ENCODE measurements at places on chromosomes 7 and 10.

- DNase-seq, result no peak
Measured at GRCh38 chr10:88507404-88507803, 75.7 kb downstream of the RNLS start.

- DNase-seq, result no peak
Measured at GRCh38 chr7:36155811-36156361, 2.8 kb downstream of the EEPD1 start.

DNA sequence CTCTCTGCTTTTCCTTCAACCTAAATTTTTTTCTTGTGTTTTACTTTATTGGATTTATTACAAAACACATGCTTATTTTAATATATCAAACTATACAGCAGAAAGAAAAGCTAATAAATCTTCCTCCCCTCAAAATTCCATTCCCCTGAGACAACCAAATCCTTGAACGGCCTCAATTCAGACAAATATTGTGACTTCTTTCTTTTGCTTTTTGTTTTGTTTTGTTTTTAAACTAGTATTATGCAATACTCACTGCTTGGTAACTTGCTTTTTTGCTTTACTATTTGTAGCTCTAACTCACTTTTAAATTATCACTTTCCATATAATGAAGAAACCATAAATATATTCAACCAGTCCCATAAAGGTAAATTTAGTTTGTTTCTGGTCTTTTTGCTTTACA, 59.4 kb upstream of the CDK1 start:
- no peak for DNase-seq

DNA sequence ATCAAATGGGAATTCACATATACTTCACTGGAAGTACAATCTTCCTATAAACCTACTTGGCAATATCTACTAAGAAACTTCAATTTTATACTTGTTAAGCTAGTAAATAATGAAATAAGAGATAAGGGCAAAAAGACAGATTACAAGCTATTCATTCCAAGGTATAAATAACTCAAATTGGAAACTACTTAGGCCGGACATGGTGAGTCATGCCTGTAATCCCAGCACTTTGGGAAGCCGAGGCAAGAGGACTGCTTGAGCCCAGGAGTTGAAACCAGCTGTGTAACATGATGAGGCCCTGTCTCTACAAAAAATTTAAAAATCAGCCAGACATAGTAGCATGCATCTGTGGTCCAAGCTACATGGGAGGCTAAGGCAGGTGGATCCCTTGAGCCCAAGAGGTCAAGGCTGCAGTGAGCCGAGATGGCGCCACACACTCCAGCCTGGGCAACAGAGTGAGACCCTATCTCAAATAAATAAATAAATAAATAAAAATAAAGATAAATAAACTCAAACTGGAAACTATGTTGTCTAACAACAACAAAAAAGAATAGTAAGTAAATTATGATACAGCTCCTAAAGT, 37.6 kb downstream of the ARHGAP21 start:
- DNase-seq, result no peak

DNA sequence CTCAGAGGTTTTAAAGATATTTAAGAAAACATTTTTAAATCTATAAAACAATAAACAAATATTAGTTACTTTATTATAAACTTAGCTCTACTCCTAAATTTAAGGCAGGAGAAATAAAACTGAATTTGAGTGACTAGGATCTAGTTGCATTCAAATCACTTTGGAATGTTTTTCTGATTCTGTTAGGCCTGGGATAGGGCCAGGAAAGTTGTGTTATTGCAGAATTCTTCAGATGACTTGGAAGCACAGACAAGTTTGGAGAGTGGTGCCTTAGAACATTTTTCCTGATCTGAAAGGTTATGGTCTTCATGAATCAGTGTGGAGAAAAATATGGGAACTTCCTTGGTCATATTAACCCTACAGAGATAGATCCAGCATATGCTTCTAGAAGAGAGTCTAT, 15.6 kb upstream of the SLC25A13 start:
- DNase-seq, result no peak

- no peak for DNase-seq
Measured at GRCh38 chr10:77702166-77702565, 64.6 kb upstream of the KCNMA1 start.

- no peak for DNase-seq
Measured at GRCh38 chr10:50561816-50562215, 61.9 kb downstream of the SGMS1 start.

GRCh38 chr7:80623503-80624252, 14.8 kb upstream of the CD36 start:
- no peak for DNase-seq

GRCh38 chr7:50272808-50273207, 31.7 kb upstream of the IKZF1 start:
- no peak for DNase-seq

GRCh38 chr10:116324951-116325635, 845 bp downstream of the CCDC172 start:
- no peak for DNase-seq

DNA sequence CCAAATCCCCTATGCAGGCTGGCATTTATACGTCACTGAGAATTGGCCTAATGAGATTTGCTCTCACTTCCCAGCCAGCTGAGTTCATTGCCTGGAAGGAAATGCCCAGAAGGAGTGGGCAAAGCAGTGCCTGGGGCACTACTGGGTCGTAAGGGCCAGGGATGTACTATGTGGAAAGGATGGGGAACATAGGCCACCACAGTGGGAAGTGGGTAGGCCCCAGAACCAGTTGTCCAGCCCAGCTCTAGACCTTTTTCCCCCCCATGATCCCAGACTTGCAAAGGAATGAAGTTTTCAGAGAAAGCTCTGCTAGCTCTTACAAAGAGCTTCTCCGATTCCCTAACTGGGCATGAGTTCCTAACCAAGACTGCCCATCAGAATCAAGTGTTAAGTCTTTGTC, 13.9 kb downstream of the TRPV5 start:
- DNase-seq, result no peak

- no peak for DNase-seq
Measured at GRCh38 chr10:120948889-120949608, 97.9 kb downstream of the WDR11 start.

DNA sequence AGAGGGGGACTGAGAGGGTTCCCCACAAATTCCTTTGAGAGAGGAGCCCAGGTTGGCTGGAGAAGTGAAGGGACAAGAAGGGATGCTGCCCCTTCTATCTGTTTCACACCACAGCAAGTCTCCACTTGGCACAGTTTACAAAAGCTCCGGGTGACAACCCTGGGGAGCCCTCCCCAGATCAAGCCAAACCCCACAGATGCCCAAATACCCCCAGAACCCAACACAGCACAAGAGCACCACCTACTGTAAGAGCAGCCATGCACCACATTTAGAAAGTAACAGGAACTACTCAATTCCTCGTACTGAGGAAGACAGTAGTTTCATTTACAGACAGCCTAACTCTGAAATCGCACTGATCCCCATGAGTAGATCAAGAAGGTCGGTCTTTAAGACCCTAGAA, 67.8 kb upstream of the ATP6V0A4 start:
- DNase-seq, result peak; percentile 13

DNA sequence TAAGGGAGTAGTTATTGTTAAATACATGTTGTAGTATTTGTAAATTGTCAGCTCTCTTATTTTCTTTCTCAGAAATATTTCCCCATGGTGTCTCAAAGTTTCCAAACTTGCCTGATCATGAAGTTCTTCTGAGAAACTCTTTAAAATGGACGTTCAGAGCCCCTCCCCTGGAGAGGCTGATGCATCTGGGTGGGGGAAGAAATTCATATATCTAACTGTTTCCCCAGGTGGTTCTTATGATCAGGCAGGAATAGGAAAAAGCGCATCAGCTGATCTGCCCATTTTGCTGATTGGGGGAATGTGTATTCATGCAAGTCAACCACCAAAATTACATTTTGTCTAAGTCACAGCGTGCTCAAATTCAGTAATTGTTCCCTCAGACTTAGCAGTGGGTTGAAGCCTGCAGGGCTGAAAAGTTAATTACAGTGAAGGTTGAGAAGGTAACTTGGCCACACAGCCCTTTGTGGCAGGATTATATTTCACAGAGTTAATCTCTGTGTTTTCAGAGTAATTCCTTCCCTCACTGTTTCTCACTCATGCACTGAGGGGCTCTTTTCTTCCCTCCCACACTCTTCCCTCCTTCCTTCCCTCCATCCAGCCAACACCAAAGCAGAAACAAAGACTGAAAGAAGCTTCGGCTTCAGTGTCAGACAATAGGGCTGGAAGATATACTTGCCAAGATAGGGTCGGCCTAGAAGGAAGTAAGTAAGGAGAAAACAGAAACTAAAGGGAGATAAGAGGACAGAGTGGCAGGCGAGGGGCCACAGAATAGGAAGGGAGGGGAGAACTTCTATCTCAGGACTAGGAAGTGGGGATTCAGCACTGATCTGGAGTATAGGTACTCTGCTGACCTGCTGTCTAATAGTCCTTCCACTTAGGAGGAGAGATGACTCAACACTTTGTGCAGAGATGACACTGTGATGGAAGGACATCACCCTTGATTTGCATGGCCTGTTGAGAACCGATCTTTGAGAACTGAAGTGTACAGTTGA, 50.5 kb upstream of the STARD3NL start:
- DNase-seq, result no peak

- no peak for DNase-seq
Measured at GRCh38 chr10:83253011-83253671, 886.2 kb upstream of the GHITM start.

DNA sequence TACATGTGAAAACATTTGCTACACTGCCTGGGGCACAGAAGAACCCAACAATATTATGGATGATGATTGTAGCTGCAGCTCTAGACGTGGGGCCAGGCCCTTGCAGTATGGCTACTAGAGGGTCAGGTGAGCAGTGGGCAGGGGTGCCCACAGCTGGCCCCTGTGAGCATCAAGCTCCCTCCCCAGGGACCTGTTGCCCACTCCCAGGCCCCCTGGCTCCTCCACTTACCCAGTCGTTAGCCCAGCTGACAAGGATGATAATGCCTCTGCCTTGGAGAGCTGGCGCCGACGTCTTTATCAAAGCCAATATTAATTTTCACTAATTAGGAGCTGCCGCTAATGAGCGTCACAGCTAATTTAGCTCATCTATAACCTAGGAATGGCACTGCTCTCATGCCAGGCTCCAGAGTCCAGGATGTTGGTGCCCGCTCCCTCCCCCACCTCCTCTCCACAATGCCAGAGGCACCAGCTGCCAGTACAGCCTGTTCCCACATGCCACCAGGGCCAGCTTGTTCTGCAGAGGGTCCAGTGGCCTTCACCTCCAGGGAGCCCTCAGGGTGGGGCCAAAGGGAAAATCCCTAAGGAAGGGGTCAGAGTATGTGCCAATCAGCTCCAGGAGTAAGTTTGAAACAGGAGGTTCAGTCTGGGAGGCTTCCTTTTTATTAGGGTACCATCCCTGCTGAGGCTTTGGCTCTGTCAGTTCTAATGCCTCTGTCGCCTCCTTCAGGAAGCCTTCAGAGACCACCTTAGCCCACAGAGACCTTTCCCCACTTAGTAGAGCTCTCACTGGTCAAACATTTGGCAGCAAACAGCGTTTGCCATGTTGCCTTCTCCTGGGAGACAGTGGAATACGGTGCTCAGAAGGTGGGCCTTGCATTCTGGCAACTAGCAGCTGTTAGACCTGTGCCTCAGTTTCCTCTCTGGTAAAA, 77.2 kb downstream of the CDH23 start:
- no peak for DNase-seq

- no peak for DNase-seq
Measured at GRCh38 chr7:102287111-102287980, 678 bp downstream of the SH2B2 start.

- peak; percentile 8 for DNase-seq
Measured at GRCh38 chr10:91909117-91909677, at the start of gene FGFBP3. TSS of gene FGFBP3 (minus strand) at chr10:91909486. CDS start at chr10:91908969, 517 bp downstream.

GRCh38 chr7:50791938-50792341, 9.2 kb upstream of the GRB10 start:
- DNase-seq, result no peak

DNA sequence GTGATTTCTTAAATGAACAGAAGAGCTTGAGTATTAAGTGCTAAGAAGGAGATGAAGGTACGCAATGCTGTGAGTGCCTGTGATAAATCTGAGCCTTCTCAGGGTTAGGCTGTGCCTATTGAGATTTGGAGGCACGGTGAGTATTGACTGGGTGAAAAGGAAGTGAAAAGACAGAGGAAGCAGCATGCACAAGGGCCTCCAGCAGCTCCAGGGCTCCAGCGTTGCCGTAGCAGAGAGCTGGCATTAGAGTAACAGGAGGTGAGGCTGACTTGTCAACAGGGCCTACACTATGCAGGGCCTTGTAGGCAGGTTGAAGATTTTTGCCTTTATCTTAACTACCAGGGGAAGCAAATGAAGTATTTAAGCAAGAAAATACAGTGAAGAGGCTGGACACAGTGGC, 54.1 kb upstream of the PDCD4 start:
- no peak for DNase-seq

GRCh38 chr10:102090772-102091171, 25.6 kb downstream of the HPS6 start:
- DNase-seq, result no peak

DNA sequence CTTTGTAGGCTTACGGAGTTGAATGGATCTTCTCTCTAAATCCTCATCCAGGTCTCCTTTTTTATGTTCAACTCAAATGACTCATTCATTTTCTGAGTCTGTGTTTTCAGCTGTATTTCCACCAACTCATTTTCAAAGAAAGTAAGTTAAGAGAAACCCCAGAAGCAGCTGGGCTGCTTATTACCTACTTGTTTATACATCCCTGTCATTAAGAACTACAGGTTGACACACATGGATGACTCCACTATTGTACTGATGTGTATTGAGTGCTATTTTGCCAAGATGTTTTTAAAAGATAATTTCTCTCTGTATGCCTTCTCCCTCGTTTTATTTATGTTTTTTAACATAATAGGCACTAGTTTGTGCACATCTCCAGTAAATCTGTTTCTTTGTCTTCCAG, 41.9 kb downstream of the DGKI start:
- no peak for DNase-seq

- no peak for DNase-seq
Measured at GRCh38 chr10:6840766-6841165, 260.7 kb upstream of the PRKCQ start.

DNA sequence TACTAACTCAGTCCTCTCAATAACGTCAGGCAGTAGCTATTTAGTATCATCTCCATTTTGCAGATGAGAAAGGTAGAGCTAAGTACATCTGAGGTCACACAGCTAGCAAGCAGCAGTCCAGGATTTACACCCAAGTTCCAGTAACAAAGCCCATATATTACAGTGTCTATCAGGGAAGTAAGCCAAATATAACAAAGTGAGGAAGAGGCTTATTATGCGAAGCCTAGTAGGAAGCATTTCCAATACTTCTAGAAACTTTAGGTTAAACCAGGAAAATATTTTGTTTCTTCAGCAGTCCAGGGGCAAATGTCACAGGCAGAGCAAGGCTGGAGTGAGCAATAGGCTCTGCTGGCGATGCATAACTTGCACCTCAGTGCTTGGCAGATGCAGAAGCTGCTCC, 53.9 kb downstream of the NOC3L start:
- no peak for DNase-seq

DNA sequence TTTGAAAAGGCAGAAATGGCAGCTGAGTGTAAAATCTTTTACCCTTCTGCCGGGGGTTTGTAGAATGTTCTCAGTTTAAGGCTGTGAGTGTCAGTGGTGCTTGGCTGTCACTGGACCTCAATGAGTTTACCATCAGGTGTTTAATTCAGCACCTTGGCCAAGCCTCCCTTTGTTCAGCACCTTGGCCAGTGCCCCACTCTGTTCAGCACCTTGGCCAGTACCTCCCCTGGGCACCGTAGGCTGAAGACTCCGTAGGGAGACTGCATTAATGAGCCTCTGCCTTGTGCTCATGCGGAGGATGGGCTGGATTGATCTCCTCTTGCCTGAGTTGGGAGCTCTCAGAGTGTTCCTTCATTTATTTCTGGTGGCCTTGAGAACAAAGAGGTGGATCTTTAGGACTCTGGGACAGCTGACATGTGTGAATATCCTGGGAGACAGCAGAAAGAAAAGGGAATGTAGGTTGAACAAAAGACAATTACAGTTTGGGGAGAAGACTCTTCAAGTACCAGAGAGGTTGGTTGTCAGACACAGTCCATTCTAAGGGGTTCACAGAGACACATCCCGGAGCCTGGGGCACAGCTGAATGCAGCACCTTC, 1.6 kb downstream of the FAM24A start:
- no peak for DNase-seq

Measured in stimulated activated CD8-positive, alpha-beta memory T cell treated with anti-CD3 and anti-CD28 coated beads, Interleukin-7, amount 100 ng/mL, for 4 hours (primary cell).